ENCODE measurements at places on chromosomes 1 and 21.
A peak's percentile ranks its signal among the peaks of the same experiment; 100 is the strongest.

DNA sequence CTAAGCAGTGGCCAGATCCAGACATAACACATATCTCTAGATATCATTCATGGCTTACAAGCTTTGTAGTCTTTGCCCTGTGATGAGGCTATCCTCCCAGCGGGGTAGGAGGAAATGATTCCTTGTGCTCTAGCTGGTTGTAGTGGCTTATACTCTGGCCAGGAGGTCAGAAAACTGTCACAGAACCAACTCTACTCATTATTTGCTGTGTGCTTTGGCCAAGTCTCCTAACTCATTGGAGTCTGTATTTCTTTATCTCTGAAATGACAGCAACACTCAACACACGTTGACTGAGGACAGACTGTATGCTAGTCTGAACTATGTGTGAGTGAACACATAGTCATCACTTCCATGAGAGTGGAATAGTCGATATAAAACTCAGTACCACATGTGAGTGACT is 116.7 kb upstream of the F3 start:
- peak; percentile 58 for DNase-seq

DNA sequence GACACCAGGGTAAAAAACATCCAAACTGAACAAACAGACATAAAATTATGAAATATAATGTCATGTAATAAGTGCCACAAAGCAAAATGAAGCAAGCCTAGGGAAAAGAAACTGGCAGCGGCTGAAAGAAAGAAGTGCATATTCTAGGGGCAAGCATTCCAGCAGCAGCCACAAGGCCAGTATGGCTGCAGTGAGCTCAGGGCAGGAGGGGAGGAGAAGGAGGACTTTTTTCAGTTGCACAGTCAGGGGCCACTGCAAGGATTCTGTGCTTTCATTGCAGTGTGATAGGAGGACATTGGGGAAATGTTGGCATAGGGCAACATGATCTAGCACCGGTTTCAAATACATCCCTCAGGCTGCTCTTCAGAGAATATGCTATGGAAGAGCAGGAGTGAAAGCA is 263.8 kb downstream of the NEGR1 start:
- no peak for DNase-seq

DNA sequence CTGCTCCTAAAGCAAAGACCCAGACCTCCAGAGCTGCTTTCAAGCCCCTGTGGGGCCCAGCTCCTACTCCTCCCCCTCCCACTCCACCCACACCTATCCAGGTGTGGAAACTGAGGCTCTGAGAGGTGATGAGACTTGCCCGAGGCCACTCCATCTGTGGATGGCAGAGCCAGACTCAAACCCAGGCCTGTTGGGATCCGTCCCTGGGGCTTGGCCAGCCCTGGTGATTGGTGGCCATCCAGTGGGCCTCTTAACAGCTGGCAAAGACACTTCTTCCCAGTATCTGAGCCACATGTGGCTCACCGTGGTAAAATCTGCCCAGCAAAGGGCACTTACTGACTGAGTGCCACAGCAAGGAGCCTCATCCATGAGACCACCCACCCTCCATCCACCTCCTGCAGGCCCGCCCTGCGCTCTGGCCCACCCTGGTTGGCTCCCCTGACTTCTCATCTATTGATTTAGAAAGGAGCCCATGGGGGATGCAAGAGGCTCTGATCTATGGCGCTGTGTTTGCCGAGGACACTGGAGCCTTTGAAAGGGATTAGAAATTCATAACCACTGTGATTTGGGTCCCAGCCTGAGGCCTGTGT is 398.5 kb downstream of the PTPRU start:
- no peak for DNase-seq

DNA sequence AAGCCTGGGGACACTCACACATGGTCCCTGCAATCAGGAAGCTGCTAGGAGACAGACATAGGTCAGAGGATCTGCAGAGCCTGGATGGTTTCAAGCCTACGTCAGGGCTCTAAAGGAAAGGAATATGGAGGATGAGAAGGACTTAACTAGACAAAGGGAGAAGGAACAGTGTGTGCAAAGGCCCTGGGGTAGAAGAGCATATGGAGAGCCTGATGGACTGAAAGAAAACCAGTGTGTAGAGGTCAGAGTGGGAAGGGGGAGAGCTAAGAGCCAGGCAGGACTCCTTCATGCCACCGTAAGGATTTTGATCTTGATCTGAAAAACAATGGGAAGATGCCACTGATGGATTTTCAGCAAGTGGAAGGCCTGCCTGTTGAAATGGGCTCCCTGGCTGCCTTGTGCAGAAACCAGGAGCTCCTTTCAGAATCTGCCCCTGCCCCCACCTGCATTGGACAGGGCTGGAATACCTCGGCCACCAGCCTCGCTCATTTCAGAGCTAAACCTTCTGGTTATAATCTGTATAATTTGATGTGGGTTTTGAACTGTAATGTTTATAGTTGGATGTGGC is 8.6 kb downstream of the FHAD1 start:
- no peak for DNase-seq

DNA sequence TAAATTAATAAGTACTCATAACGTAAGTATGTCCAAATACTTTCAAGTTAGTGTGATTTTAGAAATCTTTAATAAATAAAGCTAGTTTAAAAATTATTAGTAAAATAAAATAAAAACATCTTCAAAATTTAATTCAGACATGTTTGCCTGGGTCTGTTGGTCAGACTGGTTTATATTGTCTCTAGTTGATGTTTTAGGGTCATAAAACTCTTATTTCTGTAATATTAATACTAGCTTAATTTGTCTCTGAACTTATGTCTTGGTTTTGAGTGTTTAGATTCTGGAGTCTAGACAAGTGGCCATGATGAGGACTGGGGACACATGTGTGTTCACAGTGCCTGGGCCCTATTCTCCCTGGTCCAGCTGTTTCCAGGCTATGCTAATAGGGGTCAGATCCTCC is 184.5 kb upstream of the TNR start:
- no peak for DNase-seq

DNA sequence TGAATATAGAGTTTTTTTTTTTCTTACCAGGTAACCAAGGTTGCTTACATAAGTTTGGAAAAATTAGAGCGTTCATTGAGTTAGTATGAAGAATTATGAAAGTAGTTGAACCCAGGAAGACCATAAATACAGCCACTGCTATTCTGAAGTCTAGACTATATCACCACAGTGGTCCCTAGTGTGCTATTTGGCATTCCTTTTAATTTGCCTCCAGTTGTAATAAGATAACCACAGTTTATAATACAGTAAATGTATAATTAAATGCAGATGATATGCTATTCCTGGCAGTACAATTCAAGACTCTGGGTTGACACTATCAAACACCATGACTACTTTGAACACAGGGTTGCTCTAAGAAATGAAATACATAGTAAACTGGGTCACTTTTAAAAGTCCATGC is 270.5 kb downstream of the BRINP2 start:
- DNase-seq: no peak

- no peak for DNase-seq
Observed at GRCh38 chr1:235851939-235852338, 14.8 kb downstream of the LYST start.

GRCh38 chr1:95118067-95118499 is 928 bp downstream of the TLCD4 start:
- DNase-seq: peak; percentile 1
